CD4-positive, alpha-beta T cell treated with Interleukin-4 for 4 hours (primary cell): ENCODE measurements at places on chromosomes 2 and 18.

GRCh38 chr2:150387586-150388288 lies 99.7 kb downstream of the RND3 start:
- DNase-seq = no peak

DNA sequence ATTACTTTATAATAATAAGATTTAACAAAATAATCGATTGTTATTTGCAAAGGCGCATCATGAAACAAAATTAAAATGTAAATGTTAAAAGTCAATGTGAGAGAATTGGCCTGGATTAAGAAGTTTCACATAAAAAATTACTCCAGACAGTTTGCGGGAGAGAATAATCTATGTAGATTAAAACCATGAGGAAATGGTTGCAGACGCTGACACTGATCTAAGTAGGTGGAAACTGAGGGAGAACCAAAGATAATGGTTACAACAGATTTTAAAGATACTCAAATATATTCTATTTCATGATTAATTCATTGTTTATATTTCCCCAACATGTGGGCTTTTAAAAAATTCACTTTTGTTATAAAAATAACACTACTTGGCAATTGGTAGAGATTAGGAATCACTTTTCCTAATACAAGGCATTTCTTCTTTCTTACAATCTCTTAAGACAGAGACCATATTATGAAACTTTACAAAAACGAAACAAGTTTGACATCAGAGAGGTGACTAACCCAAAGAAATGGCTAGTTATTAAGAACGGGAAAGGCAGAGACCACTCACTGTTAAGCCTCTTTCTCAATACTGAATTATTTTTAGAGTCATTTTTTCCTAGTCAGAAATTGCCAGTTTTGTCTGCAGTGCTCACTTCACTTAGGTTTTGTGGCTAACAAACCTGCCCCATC lies 1.6 kb downstream of the KANSL1L start:
- peak; percentile 23 for DNase-seq

GRCh38 chr2:158649846-158650245 lies 145.3 kb upstream of the DAPL1 start:
- DNase-seq = no peak

- peak; percentile 37 for DNase-seq
Observed at GRCh38 chr2:27370816-27371620, 602 bp downstream of the SNX17 start.

- no peak for DNase-seq
Observed at GRCh38 chr2:217058791-217059755, 199.2 kb upstream of the TNP1 start.

GRCh38 chr2:241051578-241052487 lies 50.3 kb downstream of the MTERF4 start:
- DNase-seq = no peak

GRCh38 chr18:1308686-1309085 lies 404.0 kb downstream of the ADCYAP1 start:
- DNase-seq = no peak

DNA sequence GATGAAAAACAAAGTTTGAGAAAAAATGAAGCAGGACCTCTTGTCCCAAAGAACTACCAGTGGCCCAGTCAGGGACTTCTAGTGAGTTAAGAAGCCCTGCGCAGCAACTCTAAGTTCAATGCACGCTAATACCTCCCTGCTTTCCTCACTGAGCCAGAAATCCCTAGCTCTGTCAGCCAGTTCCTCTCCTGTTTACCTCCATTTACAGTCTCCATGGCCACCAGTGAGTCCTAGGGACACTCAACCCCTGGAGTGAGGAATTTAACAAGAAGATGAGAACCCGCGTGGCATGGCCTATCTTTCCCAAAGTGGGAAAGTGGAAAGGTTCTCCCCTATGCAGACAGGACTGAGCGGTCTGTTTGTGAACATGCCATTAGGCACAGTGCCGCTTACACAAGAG lies 31.0 kb downstream of the MRPL33 start:
- no peak for DNase-seq

DNA sequence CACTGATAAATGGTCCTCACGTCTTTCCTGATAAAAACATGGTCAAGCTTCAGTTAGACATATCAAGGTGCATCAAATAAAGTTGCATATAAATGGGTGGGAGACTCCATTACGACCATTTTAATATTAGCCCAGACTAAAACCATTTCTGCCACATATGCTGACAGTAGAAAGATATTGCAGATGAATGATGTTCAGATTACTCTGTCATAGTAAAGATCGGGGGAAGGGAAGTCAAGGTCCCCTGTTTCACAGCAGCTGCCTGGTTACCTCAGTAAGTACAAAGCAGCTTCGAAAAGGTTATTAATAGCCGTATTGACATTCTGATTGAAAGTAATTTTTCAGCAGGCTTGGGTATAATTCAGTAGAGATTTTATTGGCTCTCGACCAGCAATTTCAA lies 927.7 kb upstream of the CDH2 start:
- no peak for DNase-seq

DNA sequence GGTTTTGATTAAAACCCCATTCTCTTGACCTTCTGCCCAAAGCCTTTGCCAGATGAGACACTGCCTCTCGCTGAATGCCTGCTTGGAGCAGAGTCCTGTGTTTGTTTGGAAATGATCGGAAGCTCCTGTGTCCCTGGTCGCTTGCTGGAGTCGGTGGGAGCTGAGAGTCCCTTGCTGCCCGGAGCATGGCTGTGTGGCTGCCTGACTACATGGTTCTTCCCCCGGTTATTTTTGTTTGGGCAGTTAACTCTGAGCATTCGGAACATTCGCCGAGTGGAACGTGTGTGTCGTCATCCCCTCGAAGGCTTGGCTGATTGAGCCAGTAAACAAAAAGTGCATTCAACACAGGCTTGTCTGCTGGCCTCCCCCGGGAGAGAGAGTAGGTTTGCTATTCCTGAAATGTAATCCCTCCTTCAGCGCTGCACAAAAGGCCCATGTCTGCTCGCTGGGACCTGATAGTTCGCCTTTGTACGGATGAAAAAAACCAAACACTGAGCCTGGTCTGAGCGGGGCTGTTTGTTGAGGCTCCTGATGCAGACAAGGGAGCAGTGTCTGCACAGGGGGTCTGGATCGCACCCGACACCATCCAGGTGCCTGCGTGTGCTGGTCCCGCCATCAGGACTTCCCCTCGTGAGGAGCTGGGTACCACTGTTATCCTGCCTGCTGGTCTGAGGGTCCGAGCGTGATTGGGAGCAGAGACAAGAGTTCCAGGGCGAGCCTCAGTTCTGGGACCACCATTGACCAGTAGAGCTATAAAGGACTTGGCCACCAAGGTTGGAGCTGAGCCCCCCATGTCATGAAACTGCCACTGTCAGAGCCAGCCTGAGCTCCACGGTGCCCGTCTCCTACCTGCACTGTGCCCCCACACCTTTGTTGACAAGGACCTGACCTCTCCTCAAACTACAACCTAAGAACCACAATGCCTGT lies 83.8 kb downstream of the AGAP1 start:
- DNase-seq = no peak

GRCh38 chr2:235979753-235980435 lies 188.3 kb downstream of the GBX2 start:
- no peak for DNase-seq

DNA sequence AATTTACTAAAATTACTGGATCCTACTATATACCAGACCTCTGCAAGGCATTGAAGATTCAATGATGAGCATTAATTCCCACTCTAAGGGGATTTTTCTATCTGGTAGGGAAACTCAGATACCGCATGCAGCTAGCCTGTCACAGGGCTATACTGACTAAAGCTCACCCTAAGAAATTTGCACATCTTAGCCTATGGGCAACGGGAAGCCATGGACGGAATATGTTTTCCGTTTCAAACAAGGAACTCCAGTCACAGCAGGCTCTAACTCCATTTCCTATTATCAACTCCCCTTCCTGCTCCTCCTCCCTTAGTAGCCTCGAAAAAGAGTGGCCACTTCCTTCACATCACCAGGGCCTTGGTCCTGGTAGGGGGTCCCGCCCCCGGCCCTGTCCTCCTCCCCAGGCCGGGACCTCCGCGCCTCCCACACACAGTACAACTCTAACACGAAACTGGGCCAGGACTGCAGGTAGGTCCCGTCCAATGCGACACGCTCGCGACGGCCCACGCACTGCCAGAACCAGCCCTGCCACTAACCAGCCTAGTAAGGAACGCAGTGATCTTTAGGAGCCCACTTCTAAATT lies 659 bp upstream of the COX5B start:
- no peak for DNase-seq
